ENCODE measurements at places on chromosomes 6 and 20.

- no peak for DNase-seq
These were observed 62.6 kb upstream of the TMEM244 start for GRCh38 chr6:129923530-129924250.

DNA sequence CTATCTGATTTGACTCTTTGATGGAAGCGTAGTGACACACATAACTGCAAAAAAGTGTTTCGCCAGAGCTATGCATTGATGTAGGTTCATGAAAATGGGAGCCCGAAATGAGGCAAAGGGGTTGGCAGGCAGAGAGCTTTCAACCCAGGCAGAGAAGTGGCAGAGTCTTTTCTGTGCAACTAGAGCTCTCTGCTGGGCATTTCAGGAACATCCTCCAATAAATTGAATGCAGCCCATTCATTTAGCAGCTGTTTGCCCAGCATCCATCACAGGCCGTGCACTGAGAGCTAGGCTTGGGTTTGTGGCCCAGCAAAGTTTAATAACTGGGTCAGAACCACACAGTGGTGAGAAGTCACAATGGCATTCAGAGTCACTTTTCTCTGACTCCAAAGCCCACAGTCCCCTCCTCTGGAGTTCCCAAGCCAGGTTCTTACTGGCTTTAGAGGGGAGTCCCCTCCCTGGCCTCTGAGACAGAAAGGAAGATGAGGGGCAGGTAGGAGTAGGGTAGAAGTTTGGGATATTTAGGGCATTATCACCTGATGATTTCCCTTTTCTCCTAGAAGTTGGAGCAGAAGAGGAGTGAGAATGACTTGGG is 31.8 kb upstream of the ELMO2 start:
- peak; percentile 54 for DNase-seq

DNA sequence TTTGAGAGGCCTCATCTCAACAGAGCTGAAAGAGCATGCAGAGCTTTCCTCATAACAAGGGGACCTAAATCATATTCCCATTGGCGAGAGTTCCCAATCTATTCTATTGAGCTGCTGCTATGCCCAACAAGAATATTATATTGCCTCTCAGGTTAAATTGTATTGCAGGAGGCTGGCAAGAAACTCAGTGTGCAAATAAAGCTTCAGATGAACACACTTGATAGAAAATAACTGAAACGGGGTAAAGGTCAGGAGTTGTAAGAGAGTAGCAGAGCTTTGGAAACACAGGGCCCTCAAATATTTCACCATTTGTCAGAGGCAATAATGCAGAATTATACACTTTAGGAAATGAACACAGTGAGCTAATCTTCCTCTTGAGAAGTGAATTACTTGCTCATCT is 364.3 kb upstream of the SPTLC3 start:
- DNase-seq: no peak

DNA sequence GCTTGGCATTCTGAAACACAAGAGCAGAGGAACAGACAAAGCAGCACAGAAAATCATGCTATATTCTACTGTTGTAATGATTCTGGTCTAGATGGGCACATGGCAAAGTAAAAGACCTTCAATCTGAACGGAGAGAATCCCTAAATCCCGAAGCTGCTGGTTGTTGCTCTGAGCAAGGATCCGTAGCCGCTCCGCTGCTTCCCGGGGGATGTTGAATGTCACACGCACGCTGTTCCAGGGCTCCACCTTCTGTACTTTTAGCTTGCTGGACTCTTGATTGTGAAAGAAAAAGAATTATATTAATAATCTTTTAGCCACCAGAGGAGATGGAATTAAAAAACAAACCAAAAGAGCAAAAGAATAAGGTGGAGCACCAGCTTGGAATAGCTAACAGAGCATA is 49.3 kb downstream of the NCOA6 start:
- no peak for DNase-seq

- DNase-seq: no peak
These were observed 108.8 kb upstream of the TCF21 start for GRCh38 chr6:133779916-133780695.

DNA sequence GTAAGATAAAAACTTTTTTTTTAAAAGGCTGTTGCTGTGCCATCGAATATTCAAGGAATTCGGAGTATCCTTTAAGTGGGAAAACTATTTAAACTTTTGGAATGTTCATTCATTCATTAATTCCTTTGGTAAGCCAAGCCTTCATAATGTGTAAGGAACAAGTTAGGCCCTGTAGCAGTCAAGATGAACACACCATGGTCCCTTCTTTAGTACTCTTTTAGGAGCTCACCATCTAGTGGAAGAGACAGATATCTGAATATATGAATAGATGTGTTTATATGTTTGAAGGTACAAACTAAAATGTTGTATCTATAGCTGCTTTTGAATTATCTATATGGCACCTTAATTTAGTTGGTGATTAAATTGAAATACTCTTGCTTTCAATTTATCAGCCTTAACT is 5.8 kb downstream of the SPO11 start:
- no peak for DNase-seq

DNA sequence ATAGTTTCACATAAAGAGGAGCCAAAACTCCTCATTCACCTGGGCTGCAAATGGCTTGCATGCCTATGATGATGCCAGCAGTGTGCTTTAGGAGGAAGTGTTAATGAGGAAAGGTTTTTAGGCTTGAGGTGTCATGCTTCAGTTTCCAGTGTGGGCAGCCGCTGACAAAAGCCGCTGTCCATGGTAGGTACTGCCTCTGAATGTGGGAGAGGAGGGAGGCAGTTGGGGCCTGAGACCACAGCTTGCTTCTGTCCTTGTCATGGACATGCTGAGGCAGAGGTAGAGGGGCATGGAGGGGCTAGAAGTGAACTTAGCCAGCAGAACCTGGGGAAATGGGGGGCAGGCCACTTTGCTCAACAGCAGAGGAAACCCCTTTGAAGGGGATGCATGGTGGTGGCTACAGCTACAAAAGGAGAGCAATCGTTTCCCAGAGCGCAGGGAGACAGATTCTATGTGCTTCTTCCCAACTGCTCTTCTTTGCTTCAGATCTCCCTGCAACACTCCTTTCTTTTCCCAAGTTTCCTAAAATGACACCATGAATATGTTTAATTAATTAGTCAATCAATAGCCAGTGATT is 372.1 kb upstream of the CNR1 start:
- DNase-seq: no peak

DNA sequence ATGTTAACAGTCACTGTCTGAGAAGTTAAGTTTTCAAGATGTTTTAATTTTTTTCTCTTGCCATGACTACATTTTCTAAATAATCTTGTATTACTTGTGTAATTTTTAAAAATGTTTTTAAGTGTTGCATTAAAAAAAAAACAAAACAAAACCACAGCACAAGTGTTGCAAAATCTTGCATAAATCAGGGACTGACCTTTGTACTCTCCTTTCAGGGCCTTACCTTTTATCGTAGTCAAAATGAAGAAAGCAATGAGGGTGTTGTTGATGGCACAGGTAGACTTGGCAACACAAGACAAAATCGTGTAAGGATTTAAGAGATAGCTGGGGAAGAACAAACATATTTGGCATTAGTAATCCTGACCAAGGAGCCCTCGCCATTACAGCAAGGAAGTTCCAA is 42.5 kb downstream of the PIGU start:
- DNase-seq: no peak

DNA sequence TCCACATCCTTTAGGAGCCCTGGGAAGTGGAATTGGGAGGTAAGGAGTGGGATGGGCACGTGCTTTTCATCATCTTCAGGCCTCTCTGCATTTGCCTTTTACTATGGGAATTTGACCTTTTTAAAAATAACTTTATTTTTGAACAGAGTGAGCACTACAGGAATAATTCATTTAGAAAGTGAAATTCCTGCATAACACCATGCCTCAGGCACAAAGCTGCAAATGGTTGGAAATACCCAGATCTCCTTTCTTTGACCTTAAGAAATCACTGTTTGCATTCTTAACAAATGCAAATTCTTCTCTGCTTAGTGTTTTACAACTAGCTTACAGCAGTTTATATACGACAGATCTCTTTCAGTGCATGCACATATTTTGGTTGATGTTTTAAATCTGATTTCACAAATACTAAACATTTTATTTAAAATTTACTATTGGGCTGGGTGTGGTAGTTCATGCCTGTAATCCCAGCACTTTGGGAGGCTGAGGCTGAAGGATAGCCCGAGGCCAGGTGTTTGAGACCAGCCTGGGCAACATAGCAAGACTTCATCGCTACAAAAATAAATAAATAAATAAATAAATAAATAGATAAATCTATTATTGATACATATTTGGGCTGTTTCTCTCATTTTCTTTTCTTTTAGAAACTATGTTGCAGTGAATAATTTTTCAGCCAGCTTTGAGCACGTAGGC is 24.5 kb downstream of the CST8 start:
- no peak for DNase-seq

DNA sequence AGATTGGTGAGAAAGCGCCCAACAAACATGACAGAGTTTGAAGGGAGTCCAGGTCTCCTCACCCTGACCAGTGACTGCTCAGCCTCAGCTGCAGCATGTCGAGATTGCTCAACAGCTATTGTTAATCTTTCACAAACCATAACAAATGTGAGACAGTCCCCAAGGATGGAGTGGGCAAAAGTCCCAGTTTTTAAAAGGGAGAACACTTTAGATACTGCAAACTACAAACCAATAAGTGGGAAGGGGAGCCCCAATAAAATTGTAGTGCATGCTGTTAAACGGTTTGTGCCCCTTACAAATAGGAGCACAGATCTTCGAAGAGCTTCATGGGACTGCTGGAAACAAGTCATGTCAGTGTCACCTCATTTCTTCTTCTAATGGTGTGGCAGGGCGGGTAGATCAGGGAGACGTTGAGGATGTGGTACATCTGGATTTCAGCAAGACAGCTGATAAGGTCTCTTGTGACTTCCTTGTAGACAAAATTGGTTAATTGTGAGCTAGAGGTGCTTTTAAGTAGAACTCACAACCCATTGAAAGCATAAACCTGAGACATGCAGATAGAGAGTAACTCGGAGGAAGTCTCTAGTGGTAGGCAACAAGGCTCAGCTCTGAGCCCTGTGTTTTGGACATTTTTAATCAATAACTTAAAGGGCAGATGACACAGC is 134.0 kb upstream of the ARMC2 start:
- DNase-seq: no peak

DNA sequence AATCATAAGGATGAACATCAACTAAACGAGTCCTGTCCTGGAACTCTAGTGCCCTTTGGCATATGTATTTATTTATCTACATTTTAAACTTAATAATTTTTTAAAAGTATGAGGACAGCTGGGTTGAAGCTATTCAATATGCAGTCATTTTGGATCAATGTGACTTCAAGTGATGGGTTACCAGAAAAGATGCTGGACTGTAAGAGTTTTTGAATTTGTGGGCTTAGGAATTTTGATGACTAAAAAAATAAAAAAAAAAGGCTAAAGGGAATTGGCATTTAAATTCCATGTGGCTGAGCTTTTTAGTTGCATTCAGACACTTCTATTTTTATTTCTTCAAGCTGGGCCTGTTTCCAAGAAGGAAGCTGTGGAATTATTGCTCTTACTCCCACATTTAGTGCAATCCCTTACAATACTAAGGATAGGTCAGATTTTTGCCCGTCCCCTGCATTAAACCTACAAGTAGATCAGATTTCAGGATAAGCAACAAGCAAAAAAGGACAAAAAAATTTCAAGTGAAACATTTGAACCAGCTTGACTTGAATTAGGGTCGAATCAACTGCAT is 704.2 kb upstream of the CITED2 start:
- no peak for DNase-seq

- DNase-seq: no peak
These were observed 159.7 kb upstream of the ZNF337 start for GRCh38 chr20:25856256-25856884.

- DNase-seq: no peak
These were observed 61.1 kb downstream of the SLC2A10 start for GRCh38 chr20:46770330-46771194.

- no peak for DNase-seq
These were observed 154.4 kb downstream of the TTLL2 start for GRCh38 chr6:167479301-167479700.

DNA sequence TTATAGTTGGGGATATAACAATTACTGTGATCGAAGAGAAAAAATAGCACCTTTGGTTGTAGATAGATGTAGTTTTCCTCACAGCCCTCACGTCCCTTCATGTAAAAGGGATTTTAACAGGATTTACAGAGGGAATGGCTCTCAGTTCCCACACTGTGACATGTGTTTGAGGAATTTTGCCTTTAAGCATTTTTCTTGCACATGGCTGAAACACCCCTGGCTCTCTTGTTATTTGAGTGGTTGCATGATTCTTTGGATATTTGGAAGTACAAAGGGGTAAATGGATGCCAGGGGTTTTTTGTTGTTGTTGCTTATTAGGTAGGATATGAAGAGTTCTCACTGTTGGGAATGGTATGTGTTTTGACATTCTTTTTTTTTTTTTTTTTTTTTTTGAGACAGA is 48.2 kb downstream of the JAG1 start:
- no peak for DNase-seq

DNA sequence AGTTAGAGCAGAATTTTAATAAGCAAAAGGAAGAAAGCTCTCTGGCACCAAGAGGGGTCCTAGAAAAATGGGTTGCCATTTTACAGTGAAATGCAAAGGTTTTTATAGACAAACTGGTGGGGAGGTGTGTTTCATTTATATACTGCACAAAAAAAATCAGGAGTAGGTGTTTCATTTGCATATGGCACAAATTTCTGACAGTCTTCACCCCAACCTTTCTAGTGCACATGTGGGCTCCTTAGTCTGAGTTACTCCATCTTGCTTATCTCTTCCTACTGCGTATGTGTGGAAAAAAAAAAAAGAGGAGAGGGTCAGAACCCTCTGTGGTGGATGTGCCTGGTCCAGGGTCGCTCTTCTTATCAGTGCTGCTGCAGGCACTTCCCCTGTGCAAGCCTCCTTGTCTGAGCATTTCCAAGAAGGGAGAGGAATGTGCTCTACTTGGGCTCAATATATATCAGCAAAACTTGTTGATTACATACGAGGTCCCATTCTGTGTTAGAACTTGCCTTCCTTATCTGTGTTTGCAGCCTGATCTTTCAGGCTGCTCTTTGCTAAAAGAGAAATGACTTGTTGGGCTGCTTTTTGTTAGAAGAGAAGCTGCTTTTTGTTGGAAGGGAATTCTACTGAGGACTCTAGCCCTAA is 59.0 kb upstream of the MRAP2 start:
- DNase-seq: no peak

DNA sequence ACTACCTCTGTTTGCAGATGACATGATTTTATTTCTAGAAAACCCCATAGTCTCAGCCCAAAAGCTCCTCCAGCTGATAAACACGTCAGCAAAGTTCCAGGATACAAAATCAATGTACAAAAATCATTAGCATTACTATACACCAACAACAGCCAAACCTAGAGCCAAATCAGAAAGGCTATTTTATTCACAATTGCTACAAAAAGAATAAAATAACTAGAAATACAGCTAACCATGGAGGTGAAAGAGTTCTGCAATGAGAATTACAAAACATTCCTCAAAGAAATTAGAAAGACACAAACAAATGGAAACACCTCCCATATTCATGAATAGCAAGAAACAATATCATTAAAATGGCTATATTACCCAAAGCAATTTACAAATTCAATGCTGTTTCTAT is 65.6 kb upstream of the HTR1E start:
- no peak for DNase-seq

All from nucleus accumbens (tissue), 56 donors.